ENCODE measurements at places on chromosomes 6 and 20. TPM values are rescaled to one million over a fixed set of nuclear protein-coding genes. Genes with fewer than 3 reads are reported as not detected.

Gene MYL9
- 882 TPM for total RNA-seq

Gene FABP7
- total RNA-seq, result 3.4 TPM

GRCh38 chr6:31169123-31169857 is 1.2 kb downstream of the POU5F1 start:
- DNase-seq, result no peak

DNA sequence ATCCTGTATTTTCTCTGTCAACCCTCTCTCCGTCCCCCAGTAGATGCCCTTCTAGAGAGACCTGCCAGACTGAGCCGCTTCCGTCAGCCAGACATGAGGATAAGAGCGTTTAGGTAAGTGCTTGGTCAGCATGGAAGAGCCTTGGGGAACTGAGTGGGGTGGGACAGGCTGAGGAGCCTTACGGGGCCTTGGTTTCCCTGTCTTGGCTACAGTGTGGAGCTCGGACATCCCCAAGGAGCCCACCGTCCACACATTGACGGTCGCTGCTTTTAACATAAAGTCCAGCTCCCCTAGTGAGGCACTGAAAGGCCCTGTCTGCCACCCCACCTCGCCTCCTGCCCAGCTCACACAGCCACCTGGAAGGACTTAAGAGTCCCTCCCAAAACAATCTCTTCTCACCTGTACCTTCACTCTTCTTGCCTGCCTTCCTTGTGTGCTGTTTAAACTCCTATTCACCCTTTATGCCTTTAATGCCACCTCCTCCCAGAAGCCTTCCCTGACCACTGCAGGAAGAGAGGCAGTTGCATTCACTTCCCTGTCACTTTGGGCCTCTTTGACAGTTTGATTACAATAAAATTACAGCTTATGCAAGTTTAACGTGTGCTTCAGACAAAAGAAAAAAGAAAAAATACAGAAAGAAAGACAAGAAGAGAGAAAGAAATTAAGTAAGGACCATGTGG is 42.3 kb downstream of the PDYN start:
- DNase-seq, result no peak

DNA sequence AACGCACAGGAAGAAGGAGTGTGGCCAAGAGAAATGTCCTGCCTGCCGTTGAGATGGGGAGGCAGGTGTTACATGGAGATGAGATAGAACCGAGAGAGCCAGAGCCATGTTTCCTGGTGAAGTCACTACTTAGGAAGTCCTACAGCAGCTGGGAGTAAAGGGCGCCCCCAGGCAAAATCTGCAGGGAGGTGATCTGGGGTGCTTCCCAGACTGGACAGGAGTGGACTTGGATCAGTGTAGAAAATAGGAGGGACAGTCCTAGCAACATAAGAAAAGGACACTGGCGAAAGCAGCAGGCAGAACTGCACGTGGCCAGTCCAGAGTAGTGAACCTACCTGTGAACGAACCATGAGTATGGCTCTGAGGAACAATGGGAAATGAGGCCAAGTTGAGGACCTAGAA is 85.3 kb downstream of the CD164 start:
- no peak for DNase-seq

DNA sequence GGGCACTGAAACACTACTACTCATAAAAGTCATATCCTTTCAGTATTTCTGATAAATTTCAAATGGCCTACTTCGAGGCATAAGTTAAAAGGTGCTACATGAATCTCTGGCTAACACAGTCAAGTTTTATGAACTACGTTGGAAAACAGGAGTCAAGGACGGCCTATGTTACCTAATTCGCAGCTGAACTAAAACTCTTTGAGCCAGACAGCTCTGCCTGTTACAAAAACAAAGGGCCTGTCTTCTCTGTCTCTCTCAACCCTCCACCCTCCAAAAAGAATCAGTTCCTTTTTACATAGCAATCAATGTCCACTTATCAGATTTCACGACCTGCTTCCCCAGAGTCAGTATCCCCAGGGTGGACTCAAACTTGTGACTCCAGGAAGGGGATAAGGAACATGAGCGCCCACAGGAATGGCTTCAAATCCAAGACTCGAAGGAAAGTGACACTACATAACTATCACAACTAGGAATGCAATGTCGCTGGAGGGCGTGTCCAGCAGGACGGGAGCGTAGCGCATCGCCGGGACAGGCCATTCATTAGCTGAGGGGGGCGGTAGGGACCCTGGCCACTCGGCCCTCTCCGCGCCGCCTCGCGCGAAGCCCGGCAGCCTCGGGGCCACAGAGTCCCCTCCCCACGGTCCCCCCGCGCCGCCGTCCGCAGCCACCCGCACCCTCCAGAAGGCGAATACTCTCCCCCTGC is 591 bp downstream of the IBTK start:
- DNase-seq, result peak; percentile 86

DNA sequence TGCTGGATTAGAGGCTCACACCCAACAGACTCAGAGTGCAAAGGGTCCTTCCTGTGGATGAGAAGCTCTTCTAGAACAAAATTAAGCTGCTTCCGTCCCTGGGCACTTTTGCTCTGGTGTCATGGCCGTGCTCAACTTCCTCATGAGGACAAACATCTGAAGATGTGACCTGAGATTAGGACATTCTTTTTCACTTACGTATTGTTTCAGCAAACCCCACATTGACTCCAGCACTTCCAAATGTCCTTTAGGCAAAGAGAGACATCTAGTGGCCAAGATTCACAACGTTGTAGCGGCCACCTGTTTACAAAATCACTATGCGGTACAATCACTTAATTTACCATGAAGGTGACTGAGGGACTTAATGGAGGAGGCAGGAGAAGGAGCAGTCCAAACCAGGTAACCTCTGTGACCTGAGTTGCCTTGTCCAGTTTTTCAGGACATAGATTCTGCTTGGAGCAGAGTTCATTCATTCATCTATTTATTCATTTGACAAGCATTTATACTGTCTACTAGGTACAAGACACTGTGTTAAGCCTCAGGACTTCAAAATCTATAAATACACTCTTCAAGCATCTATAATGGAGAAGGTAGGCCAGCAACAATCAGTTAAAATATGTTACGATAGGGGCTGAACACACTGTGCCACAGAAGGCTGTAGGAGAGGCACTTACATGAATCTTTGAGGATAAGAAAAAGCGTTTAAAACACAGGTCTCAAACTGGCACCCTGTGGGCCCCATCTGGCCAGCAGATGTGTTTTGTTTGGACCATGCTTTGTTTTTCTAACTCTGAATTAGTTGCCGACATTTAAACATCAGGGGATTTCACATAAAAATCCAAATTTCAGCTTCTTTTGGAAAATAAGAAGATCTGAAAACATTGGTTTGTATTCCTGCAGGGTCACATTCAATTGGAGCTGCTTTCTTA is 5.6 kb upstream of the ADGRF1 start:
- peak; percentile 74 for DNase-seq

GRCh38 chr20:6756693-6757595 is 10.5 kb upstream of the BMP2 start:
- no peak for DNase-seq

All from cardiac muscle cell (in vitro differentiated cells and primary cell).